Ammon's horn (tissue), 1 donor: ENCODE measurements at places on chromosomes 16 and 17.

DNA sequence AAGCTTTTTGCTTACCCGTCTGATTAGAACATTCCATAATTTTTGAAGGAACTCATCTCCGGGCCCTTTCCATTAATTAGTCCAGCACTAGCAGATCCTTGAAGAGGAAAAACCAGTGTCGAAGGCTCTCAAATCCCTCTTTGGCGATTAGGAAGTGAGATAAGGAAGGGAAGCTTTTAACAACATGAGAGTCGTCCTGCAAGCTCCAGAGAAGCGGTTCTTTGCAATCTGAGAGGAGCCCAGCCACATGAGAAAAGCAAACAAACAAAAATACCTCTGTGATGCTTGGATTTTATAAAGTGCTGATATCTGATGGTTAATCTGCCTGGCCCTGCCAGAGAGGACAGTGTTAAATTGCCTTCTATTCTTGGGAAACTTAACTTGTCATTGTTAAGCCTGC lies 339.8 kb upstream of the SALL1 start:
- no peak for DNase-seq

GRCh38 chr17:49571764-49572163 lies 3.9 kb upstream of the NXPH3 start:
- DNase-seq: no peak

DNA sequence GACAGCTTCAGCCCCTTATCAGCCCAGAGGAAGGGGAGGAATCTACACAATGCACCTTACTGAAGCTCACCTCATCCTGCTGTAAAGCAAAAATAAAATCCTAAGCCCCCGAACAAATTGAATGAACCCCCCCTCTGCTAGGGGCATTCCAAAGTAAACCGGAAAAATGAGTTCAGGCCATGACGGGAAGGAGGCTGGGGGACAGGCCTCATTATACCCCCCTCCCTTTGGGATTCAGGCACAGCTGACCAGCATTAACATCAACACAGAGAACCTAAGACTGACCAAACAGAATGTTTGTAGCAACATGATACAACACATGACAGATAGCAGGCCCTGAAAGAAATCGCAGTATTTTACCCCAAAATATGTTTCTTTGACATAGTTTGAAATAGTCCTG lies 64.2 kb downstream of the DNAH17 start:
- DNase-seq: no peak

DNA sequence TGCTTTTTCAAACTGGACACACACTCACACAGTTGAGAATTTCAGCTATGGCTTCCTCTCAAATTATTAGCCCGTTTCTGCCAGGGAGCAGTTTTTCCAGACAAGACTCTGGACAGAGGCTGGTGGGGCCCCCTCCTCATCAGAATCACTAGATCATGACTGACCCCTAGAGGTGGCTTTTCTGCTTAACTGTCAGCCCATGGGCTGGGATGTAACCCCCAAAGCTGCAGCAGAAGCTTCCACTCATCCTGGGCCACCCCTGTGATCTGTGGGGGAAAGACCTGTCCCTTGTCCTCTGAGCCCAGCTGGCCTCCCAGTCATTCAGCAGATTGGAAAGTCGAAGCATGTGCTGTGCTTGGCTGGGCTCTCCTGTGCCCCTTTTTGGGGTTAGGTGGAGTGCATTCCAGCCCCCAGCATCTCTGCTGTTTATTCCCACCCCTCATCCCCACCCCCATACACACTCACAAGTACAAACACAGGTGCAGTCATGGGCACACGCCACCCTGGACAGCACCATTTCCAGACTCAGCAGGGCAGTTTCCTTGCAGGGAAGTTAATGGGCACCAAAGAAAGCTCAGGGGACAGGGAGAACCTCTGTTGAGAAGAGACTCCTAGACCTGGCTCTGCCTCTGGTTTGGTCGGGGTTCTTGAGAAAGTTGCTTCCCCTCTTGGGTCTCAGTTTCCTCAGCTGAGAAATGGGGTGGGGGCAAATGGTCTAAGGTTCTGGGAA lies 77.6 kb upstream of the RBL2 start:
- no peak for DNase-seq

DNA sequence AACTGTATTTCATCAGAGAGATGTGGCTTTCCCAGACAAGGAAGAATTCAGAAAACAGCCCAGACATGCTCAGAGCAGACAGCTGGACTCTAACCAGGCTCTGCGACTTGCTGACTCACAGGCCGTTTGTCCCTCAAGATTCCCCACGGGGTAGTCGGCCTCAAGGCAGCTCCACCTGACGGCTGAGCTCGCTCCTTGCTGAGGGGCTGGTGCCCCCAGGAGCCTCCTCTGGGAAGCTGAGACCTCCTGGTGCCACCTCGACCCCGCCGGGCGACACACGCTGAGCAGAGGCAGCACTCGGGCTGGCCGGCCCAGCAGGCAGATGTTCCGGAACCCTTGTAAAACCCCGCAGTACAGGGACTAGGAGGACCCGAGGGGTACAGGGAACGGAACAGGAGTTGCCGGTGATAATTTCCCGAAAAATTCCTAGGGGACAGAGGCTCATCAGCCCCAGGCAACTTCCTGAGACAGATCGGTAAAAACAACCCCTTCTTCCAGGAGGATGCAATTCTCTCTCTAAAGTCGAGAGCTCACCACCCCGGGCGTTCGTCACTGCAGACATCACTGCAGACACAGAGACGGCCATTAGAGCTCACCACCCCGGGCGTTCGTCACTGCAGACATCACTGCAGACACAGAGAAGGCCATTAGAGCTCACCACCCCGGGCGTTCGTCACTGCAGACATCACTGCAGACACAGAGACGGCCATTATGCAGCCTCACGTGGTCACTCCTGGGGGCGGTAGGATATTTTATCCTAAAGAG lies 19.9 kb downstream of the RPH3AL start:
- DNase-seq: no peak

DNA sequence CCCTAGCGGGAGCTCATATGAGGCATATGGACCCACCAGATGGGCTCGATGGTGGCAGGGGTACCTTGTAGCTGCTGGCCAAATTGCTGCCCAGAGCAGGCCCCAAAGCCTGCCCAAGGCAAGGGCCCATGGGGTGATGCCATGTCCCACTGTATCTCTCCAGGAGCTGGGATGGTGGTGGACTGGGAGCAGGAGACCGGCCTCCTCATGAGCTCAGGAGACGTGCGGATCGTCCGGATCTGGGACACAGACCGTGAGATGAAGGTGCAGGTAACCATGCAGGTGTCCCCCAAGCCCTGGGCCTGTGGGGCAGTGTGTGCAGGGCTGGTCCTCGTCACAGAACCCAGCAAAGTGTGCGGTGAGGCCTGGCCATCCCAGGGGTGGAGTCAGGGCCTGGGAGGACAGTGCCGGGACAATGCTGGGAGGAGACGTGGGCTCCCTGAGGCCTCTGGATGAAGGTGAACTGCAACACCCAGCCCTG lies 34.1 kb upstream of the CHMP6 start:
- DNase-seq: no peak

DNA sequence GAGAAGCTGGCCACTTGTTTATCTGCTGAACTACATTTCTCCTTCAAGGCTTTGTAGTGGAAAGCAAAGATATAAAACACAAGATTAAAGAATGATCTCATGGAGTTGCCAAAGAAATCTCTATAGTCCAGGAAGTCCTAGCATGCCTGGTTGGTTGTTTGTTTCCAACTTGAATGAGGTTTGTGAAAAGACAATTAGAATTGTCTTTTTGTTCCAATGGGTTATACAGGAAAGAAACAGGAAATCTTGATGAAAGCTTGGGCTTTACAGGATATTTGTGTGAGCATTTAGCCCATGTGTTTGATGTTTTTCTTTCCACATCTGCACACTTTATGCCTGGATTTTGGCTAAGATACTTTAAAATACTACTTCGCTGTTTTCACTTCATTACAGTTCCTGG lies 273.4 kb downstream of the CEP112 start:
- DNase-seq: no peak

DNA sequence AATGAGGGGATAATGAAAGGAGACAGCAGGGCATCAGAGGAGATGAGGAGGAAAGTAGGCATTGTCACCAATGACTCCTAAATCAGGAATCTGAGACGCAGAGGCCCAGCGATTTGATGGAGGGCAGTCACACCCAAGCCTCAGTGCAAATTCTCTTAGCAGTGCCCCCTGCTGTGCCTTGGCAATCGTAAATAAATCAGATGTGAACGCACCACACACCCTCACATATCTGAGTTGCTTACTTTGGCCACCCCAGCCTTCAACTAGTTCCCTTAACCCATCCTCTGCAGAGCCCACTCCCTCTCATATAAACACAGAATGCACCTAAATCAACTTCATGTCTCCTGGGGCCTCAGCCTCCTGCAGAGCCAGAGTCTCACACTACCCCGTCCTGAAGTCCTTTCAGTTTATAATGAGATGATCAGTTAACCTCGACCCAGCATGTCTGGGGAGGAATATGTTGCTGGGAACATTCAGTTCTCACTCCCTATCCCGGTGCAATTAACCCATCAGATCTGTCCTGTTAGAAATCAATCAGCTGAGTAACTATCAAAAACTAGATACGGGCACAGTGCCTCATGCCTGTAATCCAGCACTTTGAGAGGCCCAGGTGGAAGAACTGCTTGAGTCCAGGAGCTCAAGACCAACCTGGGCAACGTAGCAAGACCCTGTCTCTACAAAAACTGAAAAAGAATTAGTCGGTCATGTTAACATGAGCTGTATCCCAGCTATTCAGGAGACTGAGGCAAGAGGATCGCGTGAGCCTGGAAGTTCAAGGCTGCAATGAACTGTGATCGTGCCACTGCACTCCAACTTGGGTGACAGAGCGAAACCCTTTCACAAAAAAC lies 78.4 kb downstream of the SLC39A11 start:
- DNase-seq: no peak

GRCh38 chr17:73911726-73912372 lies 267.6 kb upstream of the SDK2 start:
- DNase-seq: no peak

DNA sequence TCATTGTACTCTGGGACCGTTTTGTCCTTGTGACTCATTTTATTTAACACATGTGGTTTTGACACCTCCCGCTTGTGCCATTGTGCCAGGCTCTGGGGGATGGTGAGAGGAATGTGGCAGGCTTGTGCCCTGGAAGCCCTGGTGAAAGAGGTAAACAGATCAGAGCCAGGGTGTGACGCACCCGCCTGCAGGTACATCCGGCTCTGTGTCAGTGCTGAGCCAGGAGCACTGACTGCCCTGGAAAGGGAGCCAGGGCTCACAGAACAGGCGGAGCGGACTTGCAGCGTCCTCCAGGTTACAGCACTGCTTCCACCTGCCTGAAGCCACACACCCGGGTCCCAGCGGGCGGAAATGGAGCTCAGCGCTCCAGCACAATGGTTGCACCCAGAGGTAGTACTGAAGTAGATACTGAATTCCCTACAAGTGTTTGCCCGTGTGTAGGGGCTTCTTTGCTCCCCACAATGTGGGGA lies 30.6 kb downstream of the CDRT15 start:
- DNase-seq: peak; percentile 34

- DNase-seq: no peak
Observed at GRCh38 chr16:3965781-3966582, 85.5 kb upstream of the CREBBP start.

GRCh38 chr17:33680472-33680871 lies 387.4 kb upstream of the ASIC2 start:
- no peak for DNase-seq

DNA sequence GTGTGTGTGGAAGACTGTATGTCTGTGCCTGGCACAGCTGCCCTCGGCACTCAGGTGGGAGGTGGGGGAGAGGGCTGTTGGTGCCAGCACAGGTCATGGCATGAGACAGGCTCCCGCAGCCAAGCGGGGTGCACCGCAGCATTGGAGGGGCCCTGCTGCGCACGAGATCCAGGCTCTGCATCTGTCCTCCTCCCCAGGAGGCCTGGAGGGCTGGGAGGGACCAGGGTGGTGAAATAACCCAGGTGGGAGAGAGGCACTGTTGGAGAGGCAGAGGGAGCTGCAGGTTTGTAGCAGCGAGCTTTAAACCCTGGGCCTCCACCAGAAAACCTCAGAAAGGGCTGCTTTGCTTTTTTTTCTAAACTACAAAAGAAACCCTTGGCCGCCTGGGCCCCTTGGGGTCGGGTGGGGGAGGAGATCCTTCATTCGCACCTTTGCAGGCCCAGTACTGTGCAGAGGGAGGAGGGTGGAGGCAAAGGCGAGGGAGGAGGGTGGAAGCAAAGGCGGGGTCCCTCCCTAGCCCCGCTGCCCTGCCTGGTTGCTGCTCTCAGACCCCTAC lies 241.7 kb downstream of the SEC14L1 start:
- no peak for DNase-seq

- no peak for DNase-seq
Observed at GRCh38 chr17:4548061-4548461, 7.1 kb downstream of the MYBBP1A start.

DNA sequence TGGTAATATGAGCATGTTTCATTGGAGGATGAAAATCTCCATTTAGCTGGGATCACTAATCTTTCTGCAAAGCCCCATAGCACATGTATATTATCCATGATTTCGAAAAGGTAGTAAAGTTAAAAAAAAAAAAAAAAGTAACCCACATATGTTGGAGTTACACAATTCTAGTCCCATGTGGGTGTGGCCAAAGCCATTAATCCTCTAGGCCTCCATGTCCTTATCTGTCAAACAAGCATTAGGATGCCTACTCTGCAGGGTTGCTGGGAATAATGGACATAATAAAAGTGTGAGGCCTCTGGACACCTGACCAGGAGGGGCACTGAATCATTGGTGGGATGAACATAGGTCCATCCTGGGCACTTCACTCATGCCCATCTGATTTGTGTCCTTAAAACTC lies 29.2 kb upstream of the VAT1L start:
- DNase-seq: no peak

GRCh38 chr17:71395901-71396300 lies 724.9 kb upstream of the SOX9 start:
- DNase-seq: no peak

DNA sequence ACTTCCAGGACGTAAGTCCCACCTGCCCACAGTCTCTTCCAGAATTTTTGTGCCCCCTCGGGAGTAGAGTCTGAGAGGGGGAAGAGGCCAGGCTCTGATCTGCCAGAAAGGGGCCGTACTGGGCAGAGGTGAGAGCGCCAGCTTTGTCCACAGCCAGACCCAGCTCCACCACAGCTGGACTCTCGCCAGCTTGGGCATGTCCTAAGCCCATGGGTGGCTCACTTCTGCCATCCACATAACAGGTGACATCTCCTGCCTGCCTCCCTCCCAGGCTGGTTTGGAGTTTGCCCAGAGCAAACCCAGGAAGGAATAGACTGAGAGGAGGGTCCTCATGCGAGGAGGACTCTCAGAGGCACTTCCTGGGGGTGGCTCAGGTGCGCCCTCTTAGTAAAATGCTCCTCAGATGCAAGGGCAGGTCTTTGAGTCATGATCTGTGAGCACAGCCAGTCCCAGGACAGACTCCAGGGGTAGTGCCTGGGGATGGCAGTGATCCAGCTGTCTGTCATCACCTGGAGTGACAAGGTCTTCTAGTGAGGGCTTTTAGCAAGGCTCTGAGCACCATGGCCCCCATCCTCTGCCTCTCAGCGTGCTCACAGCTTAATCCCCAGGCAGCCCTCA lies 89.2 kb downstream of the AMFR start:
- DNase-seq: no peak

DNA sequence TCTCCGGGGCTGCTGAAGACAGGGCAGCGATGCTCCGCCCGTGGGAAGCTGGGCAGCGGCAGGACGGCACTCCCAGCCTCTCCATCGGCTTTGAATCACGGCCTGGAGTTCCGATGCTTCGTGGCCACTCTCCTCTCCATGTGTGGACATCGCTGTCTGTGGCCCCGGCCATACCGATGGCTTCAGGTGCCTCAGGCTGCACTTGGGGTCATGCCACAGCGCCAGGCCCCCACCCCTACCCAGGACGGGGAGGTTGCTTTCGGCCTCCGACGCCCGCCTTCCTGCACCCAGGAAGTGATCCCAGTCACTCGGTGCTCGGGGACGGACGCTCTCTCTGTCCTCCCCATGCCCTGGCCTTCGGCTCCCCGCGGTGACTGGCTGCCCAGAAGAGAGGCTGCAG lies 180.7 kb downstream of the BANP start:
- no peak for DNase-seq
